ENCODE measurements at places on chromosomes 7 and 10.

DNA sequence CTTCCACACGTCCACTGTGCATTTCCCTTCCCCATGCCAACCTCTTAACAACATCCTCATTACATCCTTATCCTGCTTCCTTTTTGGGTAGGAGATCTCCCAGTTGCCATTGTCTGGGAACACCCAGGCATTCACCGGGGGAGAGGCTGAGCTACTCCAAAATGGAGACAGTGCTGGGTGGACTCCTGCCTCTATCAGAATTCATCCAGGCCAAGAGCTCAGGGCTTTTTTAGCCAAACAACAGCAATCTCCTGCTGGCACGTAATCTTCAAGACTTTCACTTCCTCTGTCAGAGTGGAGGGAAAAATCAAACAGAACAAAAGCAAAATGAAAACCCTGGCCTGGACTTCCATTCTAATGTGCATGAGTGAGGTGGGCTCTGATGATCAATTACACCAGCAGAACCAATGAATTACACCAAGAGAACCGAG is 245.0 kb downstream of the PRPF18 start:
- DNase-seq, result no peak

- DNase-seq, result no peak
These were observed 225.9 kb downstream of the HDAC9 start for GRCh38 chr7:18721429-18721828.

DNA sequence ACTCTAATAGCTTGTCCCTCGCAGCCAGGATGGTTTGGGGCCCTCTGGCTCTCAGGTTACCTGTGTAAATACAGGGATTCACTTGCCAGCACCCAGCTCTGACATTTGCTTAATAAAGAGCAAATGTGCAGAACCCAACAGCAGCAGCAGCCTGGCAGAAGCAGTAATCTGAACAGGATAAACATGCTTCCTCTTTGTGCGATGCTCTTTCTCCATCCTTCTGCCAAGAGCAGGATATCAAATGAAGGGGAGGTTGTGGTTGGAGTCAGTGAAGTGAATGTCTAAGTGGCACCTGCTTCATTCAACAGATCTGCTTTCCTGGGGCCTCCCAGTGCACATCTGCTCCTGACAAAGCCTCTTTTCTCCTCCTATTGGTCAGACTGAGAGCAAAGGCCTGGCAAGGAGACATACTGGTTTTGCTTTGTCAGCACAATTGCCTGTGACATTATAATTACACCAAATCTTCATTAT is 130.3 kb downstream of the NRF1 start:
- no peak for DNase-seq

DNA sequence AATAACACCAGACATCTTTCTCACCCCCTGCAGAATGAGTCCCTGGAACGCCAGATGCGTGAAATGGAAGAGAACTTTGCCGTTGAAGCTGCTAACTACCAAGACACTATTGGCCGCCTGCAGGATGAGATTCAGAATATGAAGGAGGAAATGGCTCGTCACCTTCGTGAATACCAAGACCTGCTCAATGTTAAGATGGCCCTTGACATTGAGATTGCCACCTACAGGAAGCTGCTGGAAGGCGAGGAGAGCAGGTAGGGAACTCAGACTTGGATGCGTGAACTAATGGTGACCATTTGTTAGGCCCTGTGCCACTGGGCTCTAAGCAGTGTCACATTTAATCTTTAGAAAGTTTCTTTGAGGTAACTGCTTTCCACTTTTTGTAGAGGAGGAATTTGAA is 7.1 kb downstream of the VIM start:
- DNase-seq, result no peak

DNA sequence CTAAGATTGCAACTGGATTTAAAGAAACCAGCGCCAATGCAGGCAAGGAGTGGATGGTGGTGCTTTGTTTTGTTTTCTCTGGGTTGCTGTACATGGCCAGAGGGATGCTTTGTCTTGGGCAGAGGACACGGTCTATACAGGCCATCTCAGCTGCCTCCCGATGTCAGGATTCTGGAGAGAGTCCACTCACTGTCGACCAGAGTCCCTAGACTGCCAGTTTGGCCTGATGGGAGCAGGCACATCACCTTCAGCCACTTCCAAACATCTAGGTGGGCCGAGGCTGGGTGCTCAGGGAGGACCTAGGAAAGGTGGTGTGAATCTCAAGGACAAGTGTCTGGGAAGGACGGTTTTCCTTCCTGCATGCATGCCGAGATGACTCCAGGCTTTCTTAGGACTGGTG is 152.1 kb downstream of the BUB3 start:
- DNase-seq, result no peak

GRCh38 chr10:94046098-94046497 is 52.4 kb downstream of the PLCE1 start:
- DNase-seq, result no peak

GRCh38 chr10:28282336-28282735 is 20.5 kb downstream of the MPP7 start:
- no peak for DNase-seq

DNA sequence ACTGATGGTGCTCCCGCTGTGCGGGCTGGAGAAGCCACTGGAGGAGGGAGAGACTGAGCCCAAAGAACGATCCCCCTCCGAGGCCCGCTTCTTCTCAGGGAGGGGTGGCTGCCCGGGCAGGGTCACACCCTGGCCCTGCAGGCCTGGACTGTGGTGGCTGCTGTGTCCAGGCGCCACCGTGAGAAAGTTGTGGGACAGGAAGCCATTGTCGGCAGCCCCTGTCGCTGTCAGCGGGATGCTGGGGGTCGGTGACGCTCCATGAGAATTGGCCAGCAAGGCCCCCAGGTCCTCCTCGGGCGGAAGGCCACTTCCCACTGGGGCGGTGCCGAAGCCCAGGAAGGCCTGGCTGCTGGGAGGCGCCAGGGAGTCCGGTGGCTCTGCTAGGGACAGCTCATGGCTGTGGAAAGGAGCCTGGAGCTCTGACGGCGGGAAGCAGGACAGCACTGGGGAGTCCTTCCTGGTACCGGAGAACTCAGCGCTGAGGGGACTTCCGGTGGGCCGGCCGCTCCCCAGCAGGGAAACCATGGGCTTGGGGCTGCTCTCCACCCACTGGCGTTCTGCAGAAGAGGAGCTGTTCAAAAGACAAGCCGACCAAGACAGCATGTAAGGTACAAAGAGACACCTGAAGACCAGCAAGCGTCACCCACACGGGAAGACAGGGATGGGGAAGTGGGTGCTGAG is 278.8 kb downstream of the TNS3 start:
- no peak for DNase-seq

Data from dorsolateral prefrontal cortex (tissue), 122 donors.